ENCODE measurements at places on chromosomes 5 and 9.

- DNase-seq, result no peak
These were observed 129.0 kb downstream of the TAF11L14 start for GRCh38 chr5:17763301-17763700.

- no peak for DNase-seq
These were observed 348.8 kb upstream of the TNC start for GRCh38 chr9:115466756-115467155.

DNA sequence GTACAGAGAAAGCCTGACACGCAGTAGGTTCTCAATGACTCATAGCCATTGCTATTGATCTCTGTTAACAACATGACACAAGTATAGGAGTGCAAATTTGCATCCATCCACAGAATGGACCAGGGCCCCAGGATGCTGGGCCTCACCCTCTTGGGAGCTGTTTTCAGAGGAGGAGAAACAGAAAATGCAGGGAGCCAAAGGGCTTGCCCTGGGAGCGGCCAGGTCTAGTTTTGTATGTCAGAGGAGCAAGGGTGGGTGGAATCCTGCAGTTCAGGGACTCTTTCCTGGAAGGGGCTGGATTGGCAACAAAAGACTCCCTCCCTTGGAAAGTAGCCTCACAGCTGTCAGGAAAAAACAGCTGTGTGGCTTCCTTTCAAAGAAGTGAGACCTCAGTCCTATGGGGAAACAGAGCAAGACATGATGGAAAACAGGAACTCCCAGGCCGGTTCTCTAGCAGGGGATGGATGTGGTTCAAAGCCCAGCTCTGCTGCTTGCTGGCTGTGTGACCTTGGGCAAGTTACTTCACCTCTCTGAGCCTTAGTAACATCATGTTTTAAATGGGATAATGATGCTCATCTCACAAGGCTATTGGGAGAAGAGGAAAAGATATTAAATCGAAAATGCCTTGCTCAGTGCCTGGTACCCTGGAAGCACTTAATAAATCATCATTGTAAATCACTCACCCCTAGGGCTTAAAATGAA, 50.5 kb upstream of the SH3PXD2B start:
- DNase-seq, result peak; percentile 26

DNA sequence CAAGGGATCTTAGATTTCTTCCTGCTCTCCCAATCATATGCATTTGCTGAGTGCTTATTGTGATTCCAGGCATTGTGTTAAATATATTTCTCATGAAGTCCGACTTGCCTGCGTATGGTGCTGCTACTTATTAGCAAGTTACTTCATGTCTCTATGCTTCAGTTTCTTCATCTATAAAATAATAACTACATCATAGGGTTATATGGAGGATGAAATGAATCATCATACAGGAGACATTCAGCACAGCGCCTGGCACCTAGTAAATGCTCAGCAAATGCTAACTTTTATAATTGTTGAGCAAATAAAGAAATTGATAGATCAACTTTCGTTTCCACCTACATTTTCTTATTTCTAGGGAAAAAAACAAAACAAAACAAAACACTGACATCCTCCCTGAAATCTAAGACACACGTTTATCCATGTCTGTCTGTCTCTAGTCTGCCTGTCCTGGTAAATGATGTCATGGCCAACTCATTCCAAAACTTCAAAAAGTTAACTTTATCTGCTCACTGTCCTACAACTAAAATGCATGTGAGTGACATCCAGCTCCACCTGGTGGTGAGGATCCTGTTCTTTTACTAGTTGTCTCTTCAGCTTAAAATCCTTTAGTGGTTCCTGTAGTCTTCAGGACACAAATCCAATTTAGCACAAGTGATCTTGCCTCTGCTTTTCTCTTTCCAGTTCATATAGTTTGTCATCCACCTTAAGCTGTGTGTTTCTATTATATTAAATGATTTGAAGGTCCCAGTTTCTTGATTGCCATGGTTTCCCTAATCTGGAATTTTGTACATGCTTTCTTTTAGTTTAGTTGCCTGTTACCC, 27.7 kb downstream of the PPP3R2 start:
- DNase-seq, result no peak

DNA sequence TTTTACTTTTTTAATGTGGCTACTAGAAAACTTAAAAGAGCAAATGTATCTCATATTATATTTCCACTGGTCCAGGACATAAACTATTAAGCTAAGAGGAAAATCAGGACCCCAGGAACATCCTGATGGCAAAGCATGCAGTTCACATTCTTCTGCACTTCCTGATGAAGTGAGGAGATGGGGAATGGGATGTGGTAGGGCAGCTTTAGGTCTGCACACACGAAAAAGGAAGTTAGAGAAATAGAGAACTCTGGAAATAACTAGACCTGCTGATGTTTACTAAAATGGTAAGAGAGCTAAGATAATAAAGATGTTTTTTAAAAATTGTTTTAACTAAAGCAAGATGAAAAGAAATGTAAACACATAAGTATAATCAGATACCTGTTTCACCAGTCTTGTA, 39.7 kb upstream of the NIPBL start:
- DNase-seq, result no peak

- no peak for DNase-seq
These were observed 8.8 kb upstream of the LCP2 start for GRCh38 chr5:170306381-170306831.

DNA sequence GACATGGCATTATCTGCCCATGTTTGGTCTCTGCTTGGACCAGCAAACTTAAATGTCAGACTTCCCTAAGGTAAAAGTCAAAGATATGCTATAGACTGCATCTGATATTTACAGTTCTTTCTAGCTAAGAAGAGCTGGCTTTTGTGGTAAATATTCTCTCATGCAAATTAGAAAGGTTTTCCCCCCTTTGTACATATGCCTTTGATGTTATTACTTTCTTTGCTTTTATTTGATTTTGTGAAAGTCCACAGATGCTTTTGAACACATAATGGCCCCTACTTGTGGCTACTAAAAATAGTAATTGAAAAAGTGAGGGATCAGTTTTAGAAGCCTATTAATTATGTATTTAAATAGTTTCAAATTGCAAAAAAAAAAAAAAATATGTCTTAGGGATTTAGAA, 104.2 kb downstream of the SV2C start:
- DNase-seq, result no peak

GRCh38 chr5:173213236-173213933, 21.6 kb downstream of the NKX2-5 start:
- no peak for DNase-seq

GRCh38 chr5:67774267-67774552, 441.3 kb upstream of the PIK3R1 start:
- no peak for DNase-seq

GRCh38 chr5:8102714-8103113, 233.8 kb downstream of the MTRR start:
- no peak for DNase-seq

- DNase-seq, result peak; percentile 71
These were observed 4.5 kb downstream of the DUSP1 start for GRCh38 chr5:172766287-172767108.

- DNase-seq, result no peak
These were observed 845.0 kb upstream of the DMAC1 start for GRCh38 chr9:8644571-8644970.

DNA sequence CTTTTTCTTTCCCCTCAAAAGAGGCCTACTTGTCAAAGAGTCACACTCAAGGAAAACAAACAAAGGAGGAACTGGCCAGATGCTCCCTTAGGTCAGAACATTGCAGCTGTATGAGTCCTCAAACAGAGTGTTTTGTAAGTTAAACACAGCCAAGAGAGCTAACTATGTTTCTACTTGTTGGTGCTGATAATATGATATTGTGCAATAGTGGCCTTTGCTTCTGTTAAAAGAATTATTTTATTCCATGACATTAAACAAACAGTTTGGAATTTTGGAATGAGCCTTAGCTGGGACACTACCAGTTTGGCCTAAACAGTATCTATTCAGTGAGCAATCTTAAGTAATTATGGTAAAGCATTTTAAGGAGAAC, 56.0 kb upstream of the TPD52L3 start:
- peak; percentile 30 for DNase-seq

DNA sequence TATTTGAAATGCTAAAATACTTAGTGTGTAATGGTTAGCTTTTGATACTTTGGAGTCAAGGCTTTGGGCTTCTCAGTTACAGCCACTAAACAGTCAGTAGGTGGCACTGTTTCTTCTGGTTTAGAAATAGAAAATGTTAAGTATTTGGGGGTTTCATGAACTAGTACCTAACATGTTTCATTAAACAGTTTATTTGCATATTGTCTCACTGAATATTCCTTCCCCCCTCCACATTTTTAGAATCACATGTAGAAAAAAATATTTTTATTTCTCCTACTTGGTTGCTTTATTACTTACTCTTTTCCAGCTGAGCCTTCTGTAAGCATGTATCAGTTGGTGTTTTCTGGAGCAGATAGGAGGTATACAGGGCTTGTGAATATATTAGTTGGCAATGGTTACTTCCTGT, 48.0 kb downstream of the IPO11 start:
- no peak for DNase-seq

- peak; percentile 51 for DNase-seq
These were observed 204.5 kb downstream of the HSPA4 start for GRCh38 chr5:133256276-133256675.

DNA sequence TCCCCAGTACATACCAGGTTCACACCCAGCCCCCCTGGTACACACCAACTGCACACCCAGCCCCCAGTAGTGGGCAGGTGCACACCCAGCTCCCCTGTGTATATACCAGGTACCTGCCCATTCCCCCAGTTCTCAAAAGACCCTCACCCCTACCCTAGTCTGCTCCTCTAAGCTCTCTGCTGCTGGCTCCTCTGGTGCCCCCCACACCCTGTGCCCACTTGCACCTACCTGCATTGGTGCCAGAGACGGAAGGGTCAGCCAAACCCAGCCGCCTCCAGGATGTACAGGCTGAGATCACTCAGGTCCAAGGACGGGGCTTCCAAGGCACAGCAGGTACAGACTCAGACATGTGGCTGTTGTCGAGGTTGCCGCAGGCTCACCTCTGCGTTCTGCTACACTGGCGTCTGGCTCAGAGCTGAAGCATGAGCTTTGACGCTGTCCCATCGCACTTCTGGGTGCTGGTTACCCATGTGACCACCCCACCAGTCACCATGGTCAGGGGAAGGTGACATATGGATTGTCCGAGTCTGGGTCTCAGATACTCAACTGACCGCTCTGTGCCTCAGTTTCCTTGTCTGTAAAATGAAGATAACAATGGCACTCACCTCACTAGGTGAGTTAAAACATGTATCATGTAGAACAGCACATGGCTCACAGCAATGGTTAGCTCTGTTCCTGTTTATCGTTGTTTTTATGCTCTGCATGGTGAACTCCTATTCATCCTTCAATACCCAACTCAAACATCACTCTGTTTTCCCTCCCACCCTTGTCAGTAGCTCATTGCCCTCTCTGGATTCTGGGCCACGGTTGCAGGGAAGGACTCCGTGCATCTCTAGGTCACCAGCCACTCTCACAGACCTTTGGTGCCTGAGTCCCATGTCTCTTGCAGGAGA, 45.3 kb upstream of the SUSD3 start:
- DNase-seq, result no peak

DNA sequence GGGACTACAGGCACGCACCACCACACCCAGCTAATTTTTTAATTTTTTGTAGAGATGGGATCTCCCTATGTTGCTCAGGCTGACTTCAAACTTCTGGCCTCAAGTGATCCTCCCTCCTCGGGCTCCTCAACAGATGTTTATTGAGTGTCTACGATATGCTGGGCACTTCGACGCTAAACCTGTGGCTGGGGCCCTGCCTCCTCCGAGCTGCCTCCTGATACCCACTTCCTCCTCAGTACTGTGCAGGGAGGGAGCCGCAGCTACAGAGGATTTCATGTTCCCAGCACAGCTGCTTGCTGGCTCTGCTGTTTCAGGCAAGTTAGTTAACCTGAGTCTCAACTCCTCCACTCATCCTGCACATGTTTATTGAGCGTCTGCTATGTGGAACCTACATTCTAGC, 9.6 kb downstream of the AIF1L start:
- no peak for DNase-seq

DNA sequence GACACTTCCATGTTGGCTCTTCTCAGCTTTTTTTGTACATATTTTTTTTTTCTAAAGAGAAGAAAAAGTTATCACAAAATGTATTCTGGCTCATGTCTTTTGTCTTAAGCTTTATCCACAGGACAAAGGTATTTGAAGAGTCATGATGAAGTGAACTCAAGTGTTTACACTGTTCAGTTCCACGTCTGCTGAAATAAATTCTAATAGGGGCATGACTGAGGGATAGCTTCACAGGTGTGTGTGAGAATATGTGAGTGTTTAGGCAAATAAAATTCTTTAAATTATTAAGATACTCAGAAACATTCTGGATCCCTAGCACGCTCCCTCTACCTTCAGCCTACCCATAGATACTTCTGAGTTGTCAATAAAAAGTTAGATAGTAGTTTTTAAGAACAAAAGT, 59.8 kb downstream of the BAAT start:
- no peak for DNase-seq

DNA sequence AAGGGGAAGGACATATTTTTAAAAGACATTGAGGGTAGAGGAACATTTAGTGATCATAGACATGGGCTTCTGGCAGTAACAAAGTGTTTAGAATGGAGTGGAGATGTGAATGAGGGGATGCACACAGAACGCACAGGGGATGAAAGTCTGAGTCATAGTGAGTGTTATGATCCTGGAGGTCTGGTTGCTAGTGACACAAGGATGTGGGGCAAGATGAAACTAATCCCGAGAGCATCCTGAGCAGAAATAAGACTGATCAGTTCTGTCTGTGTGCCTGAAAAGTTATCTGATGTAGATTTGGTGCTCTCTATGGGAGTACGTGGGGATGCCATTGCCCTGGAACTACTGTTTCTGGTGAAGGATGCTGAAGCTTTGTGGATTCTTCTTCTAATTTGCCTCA, 141.1 kb downstream of the CHSY3 start:
- DNase-seq, result no peak

DNA sequence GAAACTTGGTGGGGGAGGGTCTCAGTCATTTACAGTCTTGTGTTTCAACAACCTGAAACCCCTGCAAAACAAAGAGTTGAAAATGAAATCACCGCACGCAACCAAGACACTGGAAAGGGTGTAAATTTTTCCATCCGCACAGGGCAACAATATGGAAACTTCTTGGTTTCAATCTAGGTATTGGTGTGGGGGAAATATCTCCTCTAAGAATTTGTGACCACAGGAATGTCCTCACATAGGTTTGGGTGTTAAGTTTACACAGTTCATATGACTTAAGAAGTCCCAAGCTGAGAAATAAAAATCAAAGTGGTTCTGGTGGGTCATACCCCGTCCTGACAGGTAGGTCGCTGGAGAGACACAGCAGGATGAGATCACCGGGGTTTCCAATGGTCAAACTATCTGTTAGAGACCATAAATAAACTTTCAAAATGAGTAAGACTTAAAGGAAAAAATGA, 51.9 kb upstream of the PIP5K1B start:
- no peak for DNase-seq

GRCh38 chr5:60710362-60710761, 10.4 kb upstream of the DEPDC1B start:
- no peak for DNase-seq

- DNase-seq, result no peak
These were observed 302.8 kb downstream of the EBF1 start for GRCh38 chr5:158796812-158797497.
